RPMI8226 (cell line): ENCODE measurements at places on chromosomes 5 and 9.

- DNase-seq, result no peak
These were observed 7.1 kb downstream of the FPGS start for GRCh38 chr9:127809540-127810377.

GRCh38 chr5:66897356-66897755 is 299.2 kb downstream of the CD180 start:
- no peak for DNase-seq

DNA sequence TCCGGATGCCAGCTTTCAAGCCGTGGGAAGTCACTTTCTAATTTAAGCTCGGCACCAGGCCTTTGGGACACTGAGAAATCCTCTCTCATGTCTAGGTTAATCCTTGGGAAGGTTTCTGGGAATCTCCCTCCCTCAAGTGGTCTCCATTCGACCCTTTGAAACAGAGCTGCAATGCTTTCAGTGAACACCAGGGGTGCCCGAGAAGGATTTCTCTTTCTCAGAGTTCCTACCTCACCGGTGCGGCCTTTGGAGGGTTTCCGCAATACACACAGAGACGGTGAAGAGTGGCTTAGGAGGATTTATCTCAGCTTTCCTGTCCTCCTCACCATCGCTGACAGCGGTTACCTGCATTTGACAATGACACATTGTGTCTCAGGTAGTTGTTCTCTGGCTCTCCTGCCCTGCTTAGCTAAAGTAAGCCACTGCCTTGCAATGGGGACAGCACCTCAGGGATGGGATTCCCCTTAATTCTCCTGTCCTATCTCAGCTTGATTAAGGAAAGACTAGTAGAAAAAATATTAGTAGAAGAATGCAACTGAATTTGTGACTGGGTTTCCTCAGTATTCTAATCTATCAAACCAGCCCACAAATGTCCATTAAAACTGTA is 180.6 kb downstream of the GABRG2 start:
- DNase-seq, result peak; percentile 13

DNA sequence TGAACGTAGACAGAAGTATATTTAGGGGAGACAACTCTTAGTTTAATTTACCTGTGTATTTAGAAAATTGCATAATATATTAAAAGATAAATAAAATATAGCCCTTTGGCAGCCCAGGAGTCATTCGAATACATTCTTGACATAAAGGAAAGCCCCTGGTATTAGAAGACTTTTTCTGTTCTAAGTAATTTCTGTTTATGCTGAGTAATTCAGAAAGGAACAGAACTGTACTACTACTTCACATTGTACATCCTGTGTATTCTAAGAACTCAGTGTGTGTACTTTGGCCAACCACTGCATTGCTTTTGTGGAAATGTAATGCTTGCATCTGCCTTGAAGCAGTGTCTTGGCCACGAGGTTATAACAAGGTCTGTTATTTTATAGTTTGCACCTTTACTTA is 136.4 kb downstream of the KDM4C start:
- no peak for DNase-seq

- DNase-seq, result no peak
These were observed 107.1 kb downstream of the CDH18 start for GRCh38 chr5:19880859-19881436.

- no peak for DNase-seq
These were observed 43.5 kb downstream of the FBN2 start for GRCh38 chr5:128494516-128494915.

- DNase-seq, result no peak
These were observed 901.3 kb upstream of the SEMA6A start for GRCh38 chr5:117475919-117476318.

DNA sequence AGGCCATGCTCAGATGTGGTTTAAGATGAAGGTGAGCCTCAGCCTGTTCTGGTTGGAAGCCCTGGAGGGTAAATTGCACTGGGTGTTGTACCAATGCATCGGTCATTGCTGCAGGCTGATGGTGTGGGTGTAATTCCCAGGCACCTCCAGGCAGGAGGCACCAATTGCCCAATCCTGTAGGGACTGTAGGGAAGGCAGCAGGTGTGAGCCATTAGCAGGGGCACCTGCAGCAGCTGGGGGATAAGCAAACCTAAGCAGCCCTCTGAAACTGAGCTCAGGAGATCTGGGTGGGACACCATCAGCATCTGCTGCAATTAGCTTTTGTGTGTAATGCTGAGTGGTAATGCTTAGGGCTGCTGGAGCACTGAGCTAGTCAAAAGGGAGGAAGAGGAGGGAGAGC is 190.1 kb upstream of the TBC1D2 start:
- DNase-seq, result no peak

DNA sequence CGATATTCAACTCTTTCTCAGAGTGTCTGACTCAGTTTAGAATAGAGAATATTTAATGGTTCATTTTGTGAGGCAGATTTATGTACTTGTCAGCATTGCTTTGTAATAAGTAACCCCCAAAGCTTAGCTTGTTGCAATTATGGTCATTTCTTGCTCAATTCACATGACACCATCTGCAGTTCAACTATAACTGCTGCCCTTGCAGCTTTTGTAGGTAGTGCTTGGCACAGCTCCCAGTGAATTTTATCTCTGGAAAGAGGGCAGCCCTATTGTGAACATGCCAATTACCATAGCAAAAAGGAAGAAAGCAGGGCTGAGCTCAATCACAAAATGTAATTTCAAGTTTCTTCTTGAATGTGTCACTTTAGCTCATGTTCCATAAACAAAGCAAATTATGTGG is 1587.7 kb upstream of the ACO1 start:
- DNase-seq, result peak; percentile 22

GRCh38 chr9:17521100-17521855 is 57.6 kb upstream of the SH3GL2 start:
- DNase-seq, result no peak

GRCh38 chr5:32326216-32326772 is 13.6 kb upstream of the MTMR12 start:
- no peak for DNase-seq

DNA sequence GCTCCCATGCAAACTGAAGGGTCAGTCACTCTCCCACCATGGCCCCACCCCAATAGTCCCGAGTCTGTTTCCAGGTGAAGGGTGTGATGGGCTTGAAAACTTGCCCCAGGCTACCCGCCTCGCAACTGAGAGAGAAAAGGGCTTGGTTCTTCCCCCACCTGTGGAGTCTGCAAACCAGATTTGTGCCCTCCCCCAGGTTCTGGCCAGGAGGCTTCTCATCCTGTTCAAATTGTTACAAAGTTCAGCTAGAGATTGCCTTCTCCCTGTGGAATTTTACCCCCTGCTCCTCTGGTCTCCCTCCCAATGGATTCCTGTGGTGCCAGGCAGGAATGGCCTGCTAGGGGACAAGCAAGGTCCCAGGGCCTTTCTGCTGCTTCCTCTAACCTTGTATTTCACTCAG is 93.1 kb upstream of the ACO1 start:
- no peak for DNase-seq

DNA sequence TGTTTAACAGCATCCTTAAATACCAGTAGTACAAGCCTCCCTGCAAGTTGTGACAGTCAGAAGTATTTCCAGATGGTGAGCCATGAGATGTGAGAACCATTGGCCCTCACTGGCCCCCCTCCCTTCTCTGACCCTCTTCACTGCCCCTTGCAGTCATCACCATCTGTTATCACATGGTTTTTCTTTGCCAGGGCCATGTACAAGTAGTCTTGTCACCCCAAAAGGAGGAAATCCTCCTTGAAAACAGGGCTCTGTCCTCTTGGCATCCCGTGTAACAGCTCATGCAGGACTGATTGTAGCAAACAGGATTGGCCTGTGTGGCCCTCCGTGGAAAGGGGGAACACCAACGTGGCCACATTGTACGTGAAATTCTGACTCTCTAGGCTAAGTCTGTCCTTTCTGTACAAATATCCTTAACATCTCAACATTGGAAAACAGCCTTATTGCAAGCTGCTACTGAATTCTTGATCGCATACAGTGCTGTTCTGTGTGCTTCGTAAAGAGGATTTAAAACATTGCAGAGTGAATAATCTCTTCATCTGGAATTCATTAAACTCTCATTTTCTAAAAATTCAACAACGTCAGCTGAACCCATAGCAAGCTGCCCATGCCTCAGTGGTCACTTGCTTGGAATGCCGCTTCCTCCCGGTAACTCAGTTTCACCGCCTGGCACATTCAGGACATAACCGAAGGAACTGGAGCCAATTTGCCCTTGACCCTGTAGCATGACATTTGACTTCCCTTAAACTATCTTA is 171.7 kb downstream of the ATPSCKMT start:
- no peak for DNase-seq

DNA sequence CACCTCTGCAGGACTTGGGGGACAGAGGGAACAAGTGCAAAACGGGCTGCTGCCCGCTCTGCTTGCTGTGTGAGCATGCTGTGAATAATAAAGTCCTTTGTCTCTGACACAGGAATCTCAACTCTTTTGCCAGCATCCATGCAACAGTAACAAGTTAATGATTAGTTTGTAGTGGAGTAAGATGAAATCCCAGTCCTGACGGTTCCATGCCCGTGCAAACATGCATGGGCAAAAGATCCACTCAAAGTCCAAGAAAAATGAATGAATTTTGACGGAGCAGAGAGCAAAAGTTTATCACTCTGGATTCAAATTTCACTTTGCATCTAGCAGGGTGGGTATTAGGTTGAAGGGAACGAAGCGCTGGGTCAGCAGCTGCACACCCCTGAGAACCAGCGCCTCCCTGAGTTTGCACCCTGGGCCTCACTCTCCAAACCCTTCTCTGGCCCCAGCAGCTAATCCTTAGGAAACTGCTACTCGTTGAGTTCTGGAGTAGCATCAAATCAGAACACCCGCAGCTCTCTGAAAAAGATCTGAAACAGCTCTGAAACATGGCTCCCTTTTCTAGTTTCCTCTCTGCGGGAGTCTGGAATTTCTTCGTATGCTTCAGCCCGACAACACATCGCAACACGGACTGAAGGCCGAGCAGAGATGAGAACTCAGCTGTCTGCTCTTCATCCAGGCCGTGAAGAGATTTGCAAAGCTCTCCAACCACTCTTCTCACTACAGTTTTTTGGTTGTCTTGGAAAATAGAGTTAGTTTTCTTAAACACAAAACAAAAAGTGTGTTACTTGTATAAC is 45.6 kb upstream of the RUFY1 start:
- DNase-seq, result no peak

DNA sequence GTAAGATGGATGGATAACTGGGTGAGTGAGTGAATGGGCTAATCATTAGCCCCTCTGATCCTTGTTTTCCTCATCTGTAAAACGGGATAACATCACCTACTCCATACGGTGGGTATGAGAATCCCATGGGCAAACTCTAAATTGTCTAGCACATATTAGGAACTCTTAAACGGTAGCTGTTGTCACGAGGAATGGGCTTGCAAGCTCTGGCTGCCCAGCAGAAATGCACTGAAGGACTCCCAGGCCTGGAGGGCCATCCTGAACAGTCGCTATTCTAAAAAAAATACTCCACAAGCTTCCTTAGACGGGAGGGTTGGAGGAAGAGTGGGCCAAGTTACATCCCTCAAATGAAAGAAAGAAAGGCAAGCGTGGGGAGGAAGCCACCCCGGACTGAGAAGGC is 711 bp upstream of the POU4F3 start:
- DNase-seq, result no peak

DNA sequence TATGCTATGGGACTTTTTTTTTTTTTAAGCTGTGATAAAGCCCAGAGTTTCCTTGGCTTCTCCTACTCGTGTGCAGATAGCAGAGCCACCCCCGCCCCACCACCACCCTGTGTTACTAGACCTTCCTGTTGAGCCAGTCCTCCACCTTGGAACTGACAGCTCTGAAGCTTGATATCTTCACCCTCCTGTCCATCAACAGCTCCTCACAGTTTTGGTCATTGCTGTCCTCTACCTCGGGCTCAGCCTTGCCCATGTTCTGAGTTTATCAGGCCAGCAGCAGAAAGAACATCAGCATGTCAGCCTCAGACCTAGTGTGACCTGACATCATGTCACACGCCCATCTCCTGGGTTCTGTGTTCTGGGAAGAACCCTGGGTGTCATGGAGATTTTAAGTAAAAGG is 167.1 kb upstream of the RAI14 start:
- no peak for DNase-seq

DNA sequence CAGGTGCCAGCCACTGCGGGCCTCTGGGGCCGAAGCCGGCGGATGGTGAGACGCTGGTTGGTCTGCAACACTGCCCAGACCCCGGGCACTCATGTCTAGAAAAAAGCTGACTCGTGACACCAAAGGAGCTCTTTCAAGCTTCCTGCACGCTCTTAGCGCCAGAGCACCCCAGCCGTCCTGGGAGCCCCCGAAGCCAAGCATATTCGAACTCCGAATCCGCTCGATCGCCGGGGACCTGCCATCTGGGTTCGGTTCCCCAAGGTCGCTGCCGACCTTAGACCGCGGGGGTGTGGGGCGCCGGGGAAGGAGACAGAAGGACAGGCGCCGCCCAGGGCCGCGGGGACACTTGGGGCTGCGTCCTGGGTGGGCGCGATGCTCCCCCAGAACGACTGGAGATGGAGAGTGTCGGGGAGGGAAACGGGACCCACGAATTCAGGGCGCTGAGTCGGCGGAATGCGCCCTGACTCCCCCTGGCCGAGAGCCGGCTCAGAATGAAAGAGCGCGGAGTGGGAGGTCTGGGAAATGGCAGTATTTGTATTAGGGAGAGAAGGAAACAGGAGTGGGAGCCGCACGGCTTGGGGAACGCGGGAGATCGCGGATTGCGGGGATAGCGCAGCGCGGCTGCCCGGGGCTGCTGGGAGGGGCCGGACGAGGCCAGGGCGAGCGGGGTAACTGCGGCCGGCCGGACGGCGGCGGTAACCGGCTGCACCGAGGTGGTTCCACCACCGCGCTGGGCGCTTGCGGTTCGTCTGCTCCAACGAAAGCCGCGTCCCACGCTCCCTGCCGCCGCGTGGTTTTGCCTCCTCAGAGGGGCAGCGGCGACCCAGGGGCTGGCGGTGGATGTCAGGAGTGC is 20.1 kb upstream of the MARCHF6 start:
- peak; percentile 50 for DNase-seq

- DNase-seq, result no peak
These were observed 575.8 kb upstream of the CLINT1 start for GRCh38 chr5:158434749-158435148.

DNA sequence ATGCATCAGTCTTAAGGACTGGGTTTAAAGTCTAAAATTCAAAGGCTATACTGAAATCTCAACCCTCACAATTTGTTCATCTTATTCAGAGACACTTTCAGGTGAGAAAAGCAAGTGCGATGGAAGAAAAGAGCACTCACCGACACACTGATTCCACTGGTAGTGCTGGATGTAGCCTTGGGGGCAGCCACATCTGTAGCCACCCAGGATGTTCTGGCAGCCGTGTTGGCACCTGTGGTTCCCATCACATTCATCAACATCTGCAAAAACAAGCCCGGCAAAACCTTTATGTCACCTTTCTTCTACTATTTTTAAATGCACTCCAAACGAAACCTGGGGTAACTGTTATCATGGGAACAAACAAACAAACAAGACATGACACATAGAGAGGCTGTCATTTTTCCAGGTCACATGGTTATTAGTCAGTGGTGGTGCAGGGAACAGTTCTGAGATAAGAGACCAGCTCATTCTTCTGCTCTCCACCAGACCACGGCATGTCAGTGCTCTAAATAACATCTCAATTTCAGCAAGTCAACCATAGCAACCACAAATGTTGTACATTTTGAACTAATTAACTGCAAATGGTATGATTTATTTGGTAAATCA is 188.4 kb downstream of the SLC12A2 start:
- no peak for DNase-seq
